Choroid plexus epithelial cell (primary cell): ENCODE measurements at places on chromosomes 3 and 15.

- DNase-seq: no peak
These were observed 34.9 kb downstream of the COL6A5 start for GRCh38 chr3:130380398-130380797.

GRCh38 chr3:11632564-11632963, 11.2 kb downstream of the VGLL4 start:
- DNase-seq: no peak

DNA sequence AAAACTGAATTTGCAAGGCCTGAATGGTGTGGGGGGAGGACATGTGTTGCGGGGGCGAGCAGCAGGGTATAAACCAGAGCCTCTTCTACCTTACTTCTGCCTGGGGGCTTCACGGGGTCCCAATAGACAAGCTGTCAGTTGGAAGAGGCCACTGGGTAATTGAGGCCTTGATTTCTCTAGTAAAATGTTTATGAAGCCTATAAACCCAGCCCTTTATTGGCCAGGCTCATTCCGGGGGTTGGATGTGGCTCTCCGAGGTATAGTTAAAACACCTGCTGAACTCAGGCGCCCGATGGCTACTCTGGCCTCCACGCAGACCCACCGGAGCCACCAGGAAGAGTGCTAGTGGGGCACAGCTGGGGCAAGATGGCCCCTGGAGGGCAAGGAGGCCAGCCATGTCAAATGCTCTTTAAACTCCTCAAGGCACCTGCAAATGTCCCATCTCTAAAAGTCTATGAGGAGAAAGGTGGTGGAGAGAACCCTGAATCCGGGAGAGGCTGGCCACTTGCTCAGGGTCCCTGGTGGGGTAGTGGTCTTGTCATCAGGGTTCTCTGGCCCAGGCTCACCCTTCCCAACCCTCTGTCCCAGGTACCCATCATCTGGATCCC, 34.3 kb downstream of the IGDCC3 start:
- DNase-seq: no peak

DNA sequence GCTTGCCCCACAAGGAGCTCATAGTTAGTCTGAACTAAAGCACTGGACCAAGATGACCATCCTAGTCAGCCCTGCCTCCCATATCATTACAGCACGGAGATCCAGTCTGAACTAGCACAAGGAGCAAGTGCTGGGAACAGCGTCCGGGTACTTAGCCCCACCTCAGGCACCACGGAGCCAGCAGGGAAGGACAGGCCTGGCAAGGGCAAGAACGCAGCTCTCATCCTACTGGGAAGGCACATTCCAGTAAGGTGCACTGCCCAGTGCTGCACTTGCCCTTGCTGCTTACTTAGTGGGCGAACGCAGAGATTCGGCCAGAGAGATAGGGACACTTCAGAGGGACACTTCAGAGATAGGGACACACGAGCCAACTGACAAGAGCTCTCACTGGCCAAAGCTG, 27.6 kb downstream of the SEC61A1 start:
- no peak for DNase-seq

DNA sequence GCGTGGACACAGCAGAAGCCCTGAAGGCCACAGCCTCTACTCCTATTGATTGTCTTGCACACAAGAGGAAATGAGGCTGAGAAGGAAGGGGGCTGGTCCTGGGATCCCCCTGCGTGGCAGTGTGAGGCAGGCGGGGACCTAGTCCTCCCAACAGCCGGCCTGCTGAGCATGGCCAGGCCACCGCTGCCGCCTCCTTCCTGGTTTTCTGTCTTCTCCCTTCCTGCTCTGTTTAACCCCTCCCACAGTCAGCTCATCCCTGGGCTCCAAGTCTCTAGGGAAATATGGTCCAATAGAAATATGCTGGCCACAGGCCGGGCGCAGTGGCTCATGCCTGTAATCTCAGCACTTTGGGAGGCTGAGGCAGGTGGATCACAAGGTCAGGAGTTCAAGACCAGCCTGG, 42.1 kb upstream of the HES1 start:
- no peak for DNase-seq

DNA sequence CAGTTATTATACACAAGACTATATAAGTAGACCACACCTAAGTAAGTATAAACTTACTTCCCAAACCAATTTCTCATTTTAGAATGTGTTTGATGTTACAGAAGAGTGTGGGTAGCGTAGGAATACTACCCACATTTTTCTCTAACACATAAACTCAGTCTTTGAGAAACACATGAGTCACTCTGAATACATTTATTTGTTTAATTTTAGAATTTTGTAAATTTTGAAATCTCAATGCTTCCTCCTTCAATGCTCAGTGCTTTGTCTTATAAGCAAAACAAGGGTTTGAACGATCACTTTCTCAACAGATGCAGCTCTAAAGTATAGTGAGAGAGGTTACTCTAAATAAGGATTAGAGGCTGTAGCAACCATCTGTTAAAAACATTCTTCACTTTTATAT, 700.8 kb downstream of the SI start:
- no peak for DNase-seq

GRCh38 chr3:185205865-185206264, 48.0 kb downstream of the EHHADH start:
- DNase-seq: no peak

- no peak for DNase-seq
These were observed 261.0 kb downstream of the SHQ1 start for GRCh38 chr3:72587282-72587681.

DNA sequence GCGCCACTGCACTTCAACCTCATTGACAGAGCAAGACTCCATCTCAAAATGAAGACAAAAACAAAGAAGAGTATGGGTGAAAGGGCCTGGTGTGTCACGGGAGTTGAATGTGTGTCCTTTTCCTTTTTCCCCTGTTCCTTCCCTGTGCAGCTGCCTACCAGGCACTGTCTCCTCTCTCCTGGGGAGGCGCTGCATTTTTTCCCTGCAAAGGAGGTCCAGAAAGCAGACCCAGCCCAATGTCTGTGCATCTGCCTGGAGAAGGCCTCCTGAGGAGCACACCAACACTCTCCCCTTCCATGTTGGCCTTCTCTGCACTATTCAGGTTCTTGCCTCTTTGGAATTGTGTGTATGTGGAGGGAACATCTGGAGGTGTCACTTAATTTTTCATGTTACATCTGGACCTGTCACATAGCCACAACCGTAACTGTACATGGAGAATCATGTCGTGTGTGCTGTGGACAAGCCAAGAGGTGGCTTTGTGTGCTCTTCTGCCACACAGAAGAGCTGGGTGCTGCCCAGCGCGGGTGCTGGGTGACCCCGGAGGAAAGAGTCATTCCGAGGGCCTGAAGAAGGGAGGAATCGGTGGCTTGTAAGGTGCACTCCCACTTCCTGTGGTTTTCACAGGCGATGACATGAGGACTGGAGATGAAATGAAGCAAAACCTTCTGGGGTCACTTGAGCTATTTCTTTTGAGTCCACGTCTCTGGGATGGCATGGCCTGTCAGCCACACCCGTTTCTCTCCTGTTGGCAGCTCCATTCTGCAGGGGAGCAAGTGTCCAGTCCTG, 46.5 kb upstream of the CGNL1 start:
- no peak for DNase-seq

DNA sequence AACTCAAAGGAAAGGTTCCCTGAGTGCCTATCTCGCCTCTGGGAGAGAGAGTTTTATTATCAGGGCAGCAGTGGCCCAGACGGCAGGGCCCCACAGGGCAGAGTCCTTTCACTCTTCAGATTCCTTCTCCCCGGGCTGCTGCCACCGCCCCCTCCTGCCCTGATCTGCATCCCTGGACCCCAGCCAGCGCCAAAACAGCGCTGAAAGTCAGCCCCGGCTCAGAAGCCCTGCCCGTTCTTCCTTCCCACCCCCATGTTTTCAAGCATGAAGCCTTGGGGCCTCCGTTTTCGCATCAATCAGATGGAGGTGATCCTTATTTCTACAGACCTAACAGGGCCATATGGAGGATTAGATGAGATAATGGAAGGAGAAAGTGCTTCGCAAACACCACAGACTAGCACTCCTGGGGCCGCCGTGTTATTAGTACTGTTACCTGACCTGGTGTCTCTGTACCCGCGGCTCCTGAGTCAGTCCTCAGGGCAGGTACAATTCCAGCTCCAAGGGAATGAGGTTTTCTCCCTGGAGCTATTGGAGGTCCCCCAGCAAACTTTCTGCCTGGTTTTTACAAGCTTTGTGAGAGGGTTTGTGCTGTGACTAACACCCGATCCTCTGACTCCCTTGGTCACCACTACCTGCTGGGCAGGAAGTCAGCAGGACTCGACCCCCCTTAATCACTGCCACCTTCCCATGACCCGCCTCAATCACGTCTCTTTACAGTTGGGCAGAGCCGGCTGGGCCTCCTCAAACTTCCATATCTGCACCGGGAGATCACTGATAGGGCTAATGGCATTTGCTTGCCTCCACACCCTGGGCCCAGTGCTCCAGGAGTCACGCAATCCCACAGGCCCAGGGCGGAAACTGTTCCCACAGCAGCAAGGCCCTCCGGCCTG, 39.5 kb upstream of the TSEN2 start:
- DNase-seq: peak; percentile 57

DNA sequence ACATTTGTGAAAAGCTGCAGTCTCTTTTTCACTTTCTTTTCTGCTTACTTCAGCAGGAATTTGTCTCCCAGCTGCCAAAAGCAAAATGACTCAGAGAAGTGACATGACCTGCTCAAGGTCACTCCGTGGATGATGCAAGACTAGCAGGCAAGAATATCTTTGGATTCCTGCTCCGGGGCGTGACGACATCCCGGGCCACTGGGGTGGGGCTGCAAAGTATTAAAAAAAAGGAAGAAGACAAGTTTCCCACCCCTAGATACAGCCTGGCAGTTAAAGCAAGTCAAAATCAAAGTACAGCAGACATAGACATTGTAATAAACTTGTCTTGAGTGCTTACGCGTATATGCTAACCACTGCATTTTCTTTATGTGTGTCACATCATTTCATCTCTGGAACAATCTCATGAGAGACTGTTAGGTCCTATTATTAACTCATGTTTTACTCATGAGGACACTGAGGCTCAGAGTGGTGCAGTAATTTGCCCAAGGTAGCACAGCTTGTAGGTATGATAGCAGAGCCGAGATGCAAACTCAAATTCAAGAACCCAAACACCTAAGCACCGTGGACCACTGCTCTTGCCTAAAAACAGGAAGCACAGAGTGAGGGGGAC, 485.2 kb upstream of the PROK2 start:
- DNase-seq: peak; percentile 98

DNA sequence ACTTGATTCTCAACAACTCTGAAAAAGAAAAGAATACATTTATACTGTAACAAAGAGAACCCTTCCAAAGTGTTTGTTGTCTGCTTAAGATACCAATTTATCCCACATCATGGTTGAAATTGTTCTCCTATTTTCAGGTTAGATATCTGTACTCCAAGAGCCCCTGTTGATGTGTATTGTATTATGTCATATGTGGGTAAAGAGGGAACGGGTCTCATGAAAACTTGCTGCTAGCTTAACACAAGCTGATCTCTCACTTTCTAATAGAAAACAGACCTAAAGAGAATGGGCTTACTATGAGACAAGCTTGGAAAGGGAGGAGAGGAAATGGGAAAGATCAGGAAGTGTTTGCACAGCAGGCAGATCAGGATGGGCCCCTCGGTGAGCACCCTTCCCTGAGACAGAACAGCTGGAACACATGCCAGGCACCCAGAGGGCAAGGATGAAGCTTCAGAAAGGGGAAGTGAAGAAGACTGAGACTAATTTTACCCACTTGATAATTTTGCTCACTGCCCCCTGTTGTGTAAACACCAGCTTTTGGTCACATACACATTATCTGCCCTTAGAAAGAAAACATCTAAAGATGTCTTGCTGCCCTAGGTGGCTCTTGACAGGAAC, 747.9 kb upstream of the CCDC54 start:
- DNase-seq: peak; percentile 2

DNA sequence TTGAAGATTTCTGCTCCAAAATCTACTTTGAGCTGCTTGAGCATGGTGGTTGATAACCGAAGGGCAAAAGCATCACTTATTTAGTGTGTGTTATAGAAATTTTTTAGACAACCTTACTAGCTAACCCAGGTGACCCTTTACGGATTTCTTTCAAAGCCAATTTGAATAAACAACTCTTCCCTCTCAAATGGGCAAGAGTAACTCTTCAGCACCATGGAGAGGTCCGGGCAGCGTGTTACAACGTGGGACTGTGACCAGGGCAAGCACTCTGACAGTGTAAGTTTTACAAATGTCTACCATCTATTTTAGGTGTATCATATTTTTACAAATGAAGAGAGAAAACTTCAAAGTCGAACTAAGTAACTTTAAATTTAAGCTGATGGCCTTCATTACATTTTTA, 471.8 kb downstream of the MFSD1 start:
- peak; percentile 69 for DNase-seq

- no peak for DNase-seq
These were observed 597 bp upstream of the GBE1 start for GRCh38 chr3:81761904-81762580.

DNA sequence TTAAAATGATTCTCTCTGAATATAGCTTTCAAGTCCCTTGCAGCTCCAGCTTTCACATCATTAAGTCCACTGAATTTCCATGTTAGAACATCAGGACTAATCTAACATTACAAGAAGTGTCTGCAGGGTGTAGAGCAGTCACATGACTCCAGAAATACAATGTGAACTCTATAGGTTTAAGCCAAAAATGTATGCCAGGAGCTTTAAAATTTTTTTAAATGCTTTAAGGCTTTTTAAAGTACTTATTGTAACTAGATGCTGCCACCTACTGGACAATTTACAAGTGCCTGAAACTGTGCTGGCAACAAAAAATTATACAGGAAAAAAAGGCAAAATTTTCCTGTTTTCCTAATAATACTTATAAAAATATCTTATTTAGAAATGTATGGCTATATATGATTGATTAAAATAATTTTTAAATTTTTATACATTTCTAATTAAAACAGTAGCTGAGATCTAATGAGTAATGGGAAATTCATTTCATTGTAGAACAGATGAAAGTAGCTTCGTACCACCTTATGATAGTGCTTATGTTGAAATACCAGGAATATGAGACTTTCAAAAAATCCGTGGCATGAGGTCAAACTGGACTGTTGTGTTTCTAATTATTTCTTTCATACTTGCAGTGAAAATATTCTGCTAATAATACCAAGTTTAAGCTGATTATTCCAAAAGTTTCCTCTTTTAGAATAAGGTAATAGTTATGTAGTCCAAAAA, 25.7 kb downstream of the FSIP1 start:
- DNase-seq: peak; percentile 86

DNA sequence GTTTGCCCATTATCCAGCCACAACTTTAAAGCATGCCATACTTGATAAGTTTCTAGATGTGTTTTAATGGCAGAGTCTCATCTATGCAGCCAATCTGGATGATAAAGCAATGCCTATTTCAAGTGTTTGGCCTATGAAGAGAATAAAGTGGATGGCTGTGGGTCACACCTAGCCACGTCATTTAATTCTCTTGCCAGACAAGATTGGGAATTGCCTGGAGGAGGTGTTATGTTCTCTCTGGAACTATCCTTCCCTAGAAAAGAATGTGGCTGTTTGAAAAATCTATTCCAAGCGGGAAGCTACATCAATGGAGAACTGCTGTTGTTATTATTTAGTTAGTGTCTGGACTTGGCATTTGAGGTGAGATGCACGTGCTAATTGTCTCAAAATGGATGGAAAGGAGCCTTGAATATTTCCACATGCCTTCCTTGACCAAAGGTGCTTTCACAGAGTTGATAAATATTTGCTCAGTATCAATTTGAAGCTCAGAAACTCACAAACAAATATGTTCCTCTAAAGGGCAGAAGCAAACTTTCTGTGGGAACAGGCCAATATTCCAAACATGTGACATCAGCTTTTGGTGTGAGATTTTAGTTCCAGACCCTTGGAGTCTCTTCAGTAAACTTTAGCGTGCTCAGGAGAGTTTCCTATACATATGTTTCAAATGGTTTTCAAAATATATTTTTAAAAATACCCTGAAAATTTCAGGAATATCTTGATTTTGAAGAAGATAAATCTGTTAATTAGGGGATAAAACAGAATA, 510.6 kb upstream of the SGO1 start:
- DNase-seq: no peak

- no peak for DNase-seq
These were observed 419.8 kb upstream of the AZI2 start for GRCh38 chr3:28768439-28768838.
